ENCODE measurements at places on chromosomes 5 and 9.
A peak's percentile ranks its signal among the peaks of the same experiment; 100 is the strongest.

GRCh38 chr9:68975365-68976043 lies 38.4 kb downstream of the PRKACG start:
- DNase-seq, result no peak

GRCh38 chr9:95071450-95071849 lies 246.1 kb downstream of the FANCC start:
- no peak for DNase-seq

- no peak for DNase-seq
These were observed 92.9 kb downstream of the LRRC70 start for GRCh38 chr5:62671479-62671878.

DNA sequence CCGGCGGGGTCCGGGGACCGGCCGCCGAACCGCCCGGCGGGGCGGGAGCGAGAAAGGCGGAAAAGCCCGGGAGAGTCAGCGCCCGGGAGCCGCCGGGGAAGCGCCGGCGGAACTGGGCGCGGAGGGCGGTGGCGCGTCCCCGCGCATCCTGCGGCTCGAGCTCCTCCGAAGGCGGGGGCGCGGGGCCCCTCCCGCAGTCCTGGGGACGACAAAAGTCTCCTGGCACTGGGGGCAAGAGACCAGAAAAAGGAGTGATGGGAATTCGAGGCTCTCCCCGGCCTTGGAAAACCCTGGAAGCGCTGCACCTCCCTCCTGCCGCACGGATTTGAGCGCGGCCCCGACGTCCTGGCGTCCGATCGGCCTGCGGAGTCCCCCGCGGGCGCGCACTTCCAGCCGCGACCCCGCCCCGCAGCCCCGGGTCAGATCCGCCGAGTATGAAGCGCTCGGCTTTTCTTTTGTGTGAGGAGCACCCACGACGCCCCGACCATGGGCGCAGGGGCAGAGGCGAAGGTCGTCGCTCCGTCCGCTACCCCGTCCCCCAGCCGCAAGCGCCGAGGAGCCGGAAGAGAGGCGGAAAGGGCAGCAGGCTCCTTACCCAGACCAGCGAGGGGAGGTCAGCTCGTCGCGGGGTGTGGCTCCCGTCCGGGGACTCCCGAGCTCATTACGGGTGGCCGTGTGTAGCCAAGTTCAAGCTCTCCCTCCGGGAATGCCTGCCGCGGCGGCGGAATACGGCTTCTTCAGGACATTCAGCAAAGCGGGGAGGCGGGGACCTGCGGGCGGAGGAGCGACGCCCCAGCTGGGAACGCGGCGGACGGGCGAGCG lies at the start of gene EPB41L4A:
TSS of gene EPB41L4A (minus strand) at position 114 of the 822 bp plus-strand sequence. CDS start 238 bp downstream, outside the sequence.
- DNase-seq, result no peak

GRCh38 chr5:31062902-31063580 lies 130.4 kb upstream of the CDH6 start:
- DNase-seq, result no peak

DNA sequence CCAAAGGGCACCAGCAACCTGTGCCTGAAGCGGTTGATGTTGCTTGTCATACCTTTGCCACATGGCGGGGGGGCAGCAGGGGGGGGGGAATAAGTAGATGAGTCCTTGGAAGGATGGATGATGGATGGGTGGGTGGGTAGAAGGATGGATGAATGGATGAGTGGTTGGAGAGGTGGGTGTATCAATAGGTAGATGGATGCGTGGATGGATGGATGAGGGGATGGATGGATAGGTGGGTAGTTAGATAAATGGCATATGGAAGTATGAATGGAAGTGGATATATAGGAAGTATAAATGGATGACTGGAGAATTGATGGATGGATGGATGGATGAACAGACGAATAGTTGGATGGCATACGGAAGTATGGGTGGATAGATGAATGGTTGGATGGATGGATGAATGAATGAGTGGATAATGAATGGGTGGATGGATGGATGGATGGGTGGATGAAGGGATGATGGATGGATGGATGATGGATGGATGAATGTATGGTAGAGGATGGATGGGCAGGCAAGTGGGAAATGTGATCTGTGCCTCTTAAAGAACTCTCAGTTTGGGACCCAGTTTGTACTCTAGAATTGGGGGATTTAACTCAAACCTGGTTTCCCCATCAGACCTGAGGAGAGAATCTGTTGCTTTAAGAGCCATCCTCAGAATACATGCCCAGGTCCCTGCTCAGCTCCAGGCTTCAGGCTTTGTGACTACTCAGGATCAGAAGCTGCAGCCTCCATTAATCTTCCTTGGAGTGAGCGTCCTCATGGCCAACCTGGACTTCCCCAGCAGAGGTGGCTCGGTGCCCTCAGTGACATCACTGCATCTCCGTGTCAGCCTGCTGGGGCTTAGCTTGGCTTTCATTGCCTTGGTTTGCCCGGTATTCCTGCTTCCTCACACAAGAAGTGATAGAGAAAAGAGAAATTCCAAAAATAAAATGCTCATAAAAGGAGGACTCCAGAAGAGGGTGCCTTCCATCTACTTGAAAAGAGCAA lies 27.6 kb upstream of the SUSD3 start:
- no peak for DNase-seq

- DNase-seq, result no peak
These were observed 70.4 kb upstream of the IQGAP2 start for GRCh38 chr5:76332611-76333205.

DNA sequence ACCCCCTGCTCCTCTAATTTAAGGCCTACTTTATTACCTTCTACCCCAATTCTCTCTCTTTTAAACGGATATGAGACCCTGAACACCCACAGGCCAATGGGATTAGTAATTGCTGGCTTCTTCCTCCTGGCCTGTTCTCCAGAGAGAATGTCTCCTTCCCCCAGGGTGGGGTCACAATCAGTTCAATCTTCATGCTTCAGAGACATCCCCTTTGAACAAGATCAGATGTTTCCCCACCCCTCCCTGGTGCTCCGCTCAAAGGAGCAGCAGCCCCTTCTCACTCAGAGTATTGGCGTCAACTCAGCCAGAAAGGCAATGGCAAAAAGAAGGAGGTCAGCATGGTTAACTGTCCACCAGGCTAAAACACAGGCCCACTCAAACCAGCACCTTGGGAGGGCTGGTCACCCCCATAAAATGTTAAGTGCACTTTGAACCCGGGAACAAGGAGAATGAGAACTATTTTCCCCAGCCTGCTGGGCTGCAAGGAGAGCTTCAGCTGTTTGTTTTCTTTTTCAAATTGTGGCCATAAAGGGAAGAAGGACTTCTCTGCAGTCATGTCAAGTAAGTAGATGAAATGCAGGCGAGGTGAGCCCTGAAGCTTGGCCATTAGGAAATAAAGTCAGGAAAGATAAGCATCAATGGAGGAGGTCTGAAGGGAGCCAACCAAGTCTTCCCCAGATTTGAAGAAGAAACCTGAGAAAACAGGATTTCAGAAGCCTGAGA lies 20.1 kb downstream of the LHFPL2 start:
- DNase-seq, result no peak

DNA sequence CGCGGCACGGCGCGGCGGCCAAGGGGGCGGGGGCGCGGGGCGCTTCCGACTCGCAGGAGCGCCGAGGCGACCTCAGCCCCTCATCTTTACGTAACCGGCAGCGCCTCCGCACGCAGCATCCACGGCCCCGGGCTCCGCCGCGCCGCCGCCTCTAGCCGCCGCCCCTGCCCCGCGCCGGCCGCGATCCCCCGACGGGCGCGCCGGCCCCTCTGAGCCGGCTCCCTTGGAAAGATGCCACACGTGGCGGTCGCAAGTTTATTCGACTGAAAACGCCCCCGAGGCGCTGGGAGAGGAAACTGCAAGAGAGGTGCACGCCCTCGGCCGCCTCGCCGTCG lies 1.0 kb downstream of the KLF9 start:
- DNase-seq, result no peak

- no peak for DNase-seq
These were observed 163.4 kb upstream of the DMAC1 start for GRCh38 chr9:7963026-7963425.

DNA sequence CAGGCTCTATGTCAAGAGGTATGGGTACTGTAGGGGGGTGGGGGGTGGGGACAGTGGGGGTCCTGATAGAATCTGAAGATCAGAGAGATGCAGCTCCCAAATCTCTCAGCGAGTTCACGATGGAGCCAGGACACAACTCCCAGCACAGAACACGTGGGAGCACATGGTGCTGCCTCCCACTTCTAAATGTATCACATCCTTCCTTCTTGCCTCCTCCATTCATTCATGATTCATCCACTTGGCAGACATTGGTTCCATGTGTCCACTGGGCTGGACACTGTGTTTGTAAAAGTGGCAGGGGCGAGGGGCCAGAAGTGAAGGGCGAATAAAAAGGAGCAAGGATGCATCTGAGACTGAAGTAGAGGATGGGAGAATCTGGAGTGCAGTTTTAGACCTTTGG lies 33.9 kb downstream of the SH3TC2 start:
- no peak for DNase-seq

DNA sequence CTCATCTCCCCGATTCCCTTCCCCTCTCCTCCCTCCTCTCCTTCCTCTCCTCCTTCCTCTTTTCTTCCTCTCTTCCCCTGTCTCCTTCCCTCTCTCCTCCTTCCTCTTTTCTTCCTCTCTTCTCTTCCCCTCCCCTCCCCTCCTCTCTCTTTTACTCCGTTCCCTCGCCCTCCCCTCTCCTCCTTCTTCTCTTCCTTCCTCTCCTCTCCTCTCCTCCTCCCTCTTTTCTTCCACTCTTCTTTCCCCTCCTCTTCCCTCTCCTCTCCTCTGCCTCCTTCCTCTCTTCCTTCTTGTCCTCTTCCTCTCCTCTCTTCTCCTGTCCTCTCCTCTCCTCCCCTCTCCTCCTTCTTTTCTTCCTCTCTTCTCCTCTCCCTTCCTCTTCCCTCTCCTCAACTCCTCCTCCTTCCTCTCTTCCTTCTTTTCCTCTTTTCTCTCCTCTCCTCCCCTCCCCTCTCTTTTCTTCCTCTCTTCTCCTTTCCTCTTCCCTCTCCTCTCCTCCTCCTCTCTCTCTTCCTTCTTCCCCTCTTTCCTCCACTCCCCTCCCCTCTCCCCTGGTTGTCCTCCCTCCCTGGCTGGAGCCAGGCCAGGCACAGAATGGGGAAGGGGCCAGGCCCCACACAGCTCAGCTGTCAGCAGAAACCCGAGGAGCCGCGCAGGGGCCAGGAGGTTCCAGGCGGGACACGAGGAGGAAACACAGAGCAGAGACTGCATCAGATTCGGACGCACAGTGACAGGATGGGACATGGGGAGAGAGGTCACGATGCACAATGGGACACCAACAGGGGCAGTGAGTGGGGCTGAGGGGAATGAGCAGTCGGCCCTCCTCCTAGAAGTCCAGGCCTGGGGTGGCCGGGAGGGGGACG lies 48.0 kb downstream of the CAMK2A start:
- DNase-seq, result no peak

DNA sequence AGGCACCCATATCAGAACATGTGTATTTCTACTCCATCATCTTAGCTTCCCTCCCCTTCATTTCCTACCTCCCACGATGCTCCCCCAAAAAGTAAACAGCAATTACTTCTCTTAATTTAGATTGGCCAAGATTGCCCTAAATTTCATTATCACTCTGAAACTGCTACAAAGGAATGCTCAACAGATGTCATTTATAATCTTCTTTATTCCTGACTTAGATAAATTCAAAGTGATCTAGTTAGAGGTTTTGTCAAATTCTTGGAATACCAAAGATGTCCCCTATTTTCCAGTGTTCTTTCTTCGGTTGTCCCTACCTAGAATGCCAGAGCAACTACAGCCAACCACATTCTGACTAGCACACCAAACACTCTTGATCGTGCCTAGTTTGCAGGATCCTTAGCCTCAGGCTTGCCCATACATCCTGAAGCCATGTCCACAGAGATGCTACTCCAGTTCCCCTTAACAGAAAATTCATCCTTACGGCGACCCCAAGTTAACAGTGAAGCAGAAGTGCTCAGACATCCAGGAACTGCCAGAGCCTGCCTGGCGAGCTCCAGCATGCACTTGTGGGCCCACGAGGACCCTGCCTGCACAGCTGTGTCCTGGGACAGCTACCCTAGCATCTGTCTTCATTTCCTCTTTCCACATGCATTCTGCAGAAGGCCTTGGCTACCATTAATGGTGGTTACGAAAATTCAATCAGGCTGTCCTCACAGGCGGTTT lies 31.6 kb downstream of the DAP start:
- no peak for DNase-seq

DNA sequence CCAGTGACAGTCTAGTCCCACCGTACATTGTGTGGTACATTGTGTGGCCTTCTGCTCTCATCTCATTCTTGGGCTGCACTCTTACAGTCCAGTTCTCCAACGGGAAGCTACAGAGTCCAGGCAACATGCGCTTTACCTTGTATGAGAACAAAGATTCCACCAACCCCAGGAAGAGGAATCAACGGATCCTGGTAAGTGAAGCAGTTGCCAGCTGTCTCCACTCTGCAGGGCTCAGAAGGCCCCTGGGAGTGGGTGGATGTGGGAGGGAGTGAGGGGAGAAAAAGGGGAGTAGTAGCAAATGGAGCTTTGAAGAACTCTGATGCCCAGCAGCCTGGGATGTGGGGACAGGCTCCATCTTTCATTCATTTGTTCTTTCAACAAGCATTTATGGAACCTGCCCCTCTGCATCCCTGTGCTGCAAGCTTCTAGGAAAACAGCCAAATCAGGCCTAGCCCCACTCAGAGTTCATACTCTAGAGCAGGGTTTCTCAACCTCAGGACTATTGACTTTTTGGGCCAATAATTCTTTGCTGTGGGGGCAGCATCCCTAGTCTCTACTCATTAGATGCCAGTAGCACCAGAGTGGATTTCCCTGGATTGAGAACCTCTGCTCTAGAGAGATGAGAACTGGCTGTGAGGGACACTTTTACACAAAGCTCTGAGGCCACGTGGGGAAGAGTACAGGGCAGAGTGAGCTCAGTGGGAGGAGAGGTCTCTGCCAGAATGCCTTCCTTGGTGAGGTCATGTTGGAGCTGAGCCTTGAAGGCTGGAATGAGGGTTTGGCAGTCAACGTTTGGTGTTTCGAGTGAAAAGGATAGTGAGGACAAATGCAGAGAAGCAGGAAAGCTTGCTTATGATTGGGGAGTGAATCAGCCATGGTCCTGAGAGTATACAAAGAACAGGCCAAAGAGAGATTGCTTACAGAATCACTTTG lies 1.1 kb downstream of the POLR1E start:
- DNase-seq, result peak; percentile 66

- no peak for DNase-seq
These were observed 64.0 kb upstream of the GLRX start for GRCh38 chr5:95886340-95887044.
